Fibroblast of lung (primary cell): ENCODE measurements at places on chromosomes 12 and 14.
A peak's percentile ranks its signal among the peaks of the same experiment; 100 is the strongest.

DNA sequence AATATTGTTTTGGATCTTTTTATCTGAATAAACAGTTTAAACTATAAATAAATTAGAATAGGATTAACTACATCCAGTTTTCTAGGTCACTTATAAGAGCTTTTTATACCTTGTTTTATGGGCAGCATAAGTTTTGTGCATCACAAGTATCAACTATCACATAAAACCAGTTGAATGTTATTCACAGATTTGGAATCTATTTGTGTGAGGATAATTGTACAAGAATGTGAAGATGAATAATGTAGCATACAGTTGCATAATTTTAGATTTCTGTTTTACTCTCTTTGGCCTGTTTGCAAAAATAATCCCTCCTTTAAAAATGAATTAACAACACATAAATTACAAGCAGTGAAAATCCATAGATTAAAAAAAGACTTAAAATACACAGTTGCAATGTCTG lies 88.8 kb downstream of the SCFD1 start:
- no peak overlapping the region for H3K27ac ChIP-seq
- DNase-seq, result no peak
- no peak overlapping the region for H3K4me3 ChIP-seq
- H3K27me3 ChIP-seq, result no peaks in the 10 kb centered on the region
- H3K36me3 ChIP-seq, result peaks cover 2% of the 10 kb centered on the region

- H3K27me3 ChIP-seq, result no peaks in the 10 kb centered on the region
- no peak overlapping the region for H3K4me3 ChIP-seq
- no peaks in the 10 kb centered on the region for H3K36me3 ChIP-seq
- no peak for DNase-seq
- no peaks in the 10 kb centered on the region for H3K4me1 ChIP-seq
Measured at GRCh38 chr14:105283899-105284298, 16.9 kb downstream of the BRF1 start.

DNA sequence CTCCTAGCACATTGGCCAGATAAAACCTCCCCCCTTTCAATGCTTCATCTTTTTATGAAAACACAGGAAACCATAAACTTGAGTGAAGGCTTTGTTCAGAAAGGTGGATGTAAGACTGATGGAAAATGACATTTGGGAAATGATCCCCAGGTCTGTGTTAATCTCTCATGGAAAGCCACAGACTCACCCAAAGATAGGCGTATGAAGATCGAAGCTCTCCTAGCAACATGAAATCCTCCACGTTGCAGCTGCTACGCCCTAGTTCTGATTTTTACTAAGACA lies 63.4 kb upstream of the PTGR2 start:
- H3K36me3 ChIP-seq, result no peaks in the 10 kb centered on the region
- no peaks in the 10 kb centered on the region for H3K27me3 ChIP-seq
- H3K4me3 ChIP-seq, result no peak overlapping the region
- peak overlapping the region; percentile 97 for H3K27ac ChIP-seq

DNA sequence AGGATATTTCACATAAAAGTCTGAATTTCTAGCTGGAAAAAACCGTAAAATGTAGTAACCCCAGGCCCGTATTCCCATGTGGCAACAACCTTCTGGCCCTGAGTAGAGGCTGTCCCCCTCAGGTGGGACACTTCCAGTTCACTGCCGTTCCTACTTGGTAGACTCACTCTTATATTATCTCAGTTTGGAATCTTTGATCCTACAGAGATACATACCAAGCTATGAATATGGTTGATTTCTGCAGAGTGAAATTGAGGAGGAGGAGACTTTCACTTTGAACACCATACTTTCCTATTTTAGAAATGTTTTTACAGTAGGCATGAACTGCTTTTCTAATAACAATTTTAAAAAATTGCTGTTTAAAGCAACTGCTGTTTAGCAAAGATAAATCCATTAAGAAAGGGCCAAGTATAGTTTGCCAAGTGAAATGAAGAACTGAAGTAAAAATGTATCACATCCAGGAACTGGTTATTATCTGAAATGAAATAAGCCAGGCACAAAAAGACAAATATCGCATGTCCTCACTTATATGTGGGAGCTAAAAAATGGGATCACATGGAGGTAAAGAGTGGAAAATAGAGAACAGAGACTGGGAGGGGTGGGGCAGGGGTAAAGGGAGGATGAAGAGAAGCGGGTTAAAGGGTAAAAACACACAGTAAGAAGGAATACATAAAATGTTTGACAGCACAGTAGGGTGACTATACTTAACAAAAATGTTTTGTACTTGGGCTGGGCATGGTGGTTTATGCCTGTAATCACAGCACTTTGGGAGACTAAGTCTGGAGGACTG lies 92.8 kb upstream of the METAP2 start:
- no peak overlapping the region for H3K4me3 ChIP-seq
- no peak overlapping the region for H3K27ac ChIP-seq
- peak; percentile 17 for DNase-seq
- no peaks in the 10 kb centered on the region for H3K36me3 ChIP-seq

- H3K27me3 ChIP-seq, result no peaks in the 10 kb centered on the region
- DNase-seq, result no peak
- peaks cover 37% of the 10 kb centered on the region for H3K36me3 ChIP-seq
- H3K4me3 ChIP-seq, result no peak overlapping the region
Measured at GRCh38 chr14:103132381-103133209, 9.3 kb downstream of the TNFAIP2 start.

- peak; percentile 78 for DNase-seq
- H3K27ac ChIP-seq, result no peak overlapping the region
- H3K27me3 ChIP-seq, result no peaks in the 10 kb centered on the region
- H3K4me1 ChIP-seq, result peaks cover 21% of the 10 kb centered on the region
- H3K36me3 ChIP-seq, result no peaks in the 10 kb centered on the region
Measured at GRCh38 chr12:6097411-6097810, 27.1 kb downstream of the VWF start.

DNA sequence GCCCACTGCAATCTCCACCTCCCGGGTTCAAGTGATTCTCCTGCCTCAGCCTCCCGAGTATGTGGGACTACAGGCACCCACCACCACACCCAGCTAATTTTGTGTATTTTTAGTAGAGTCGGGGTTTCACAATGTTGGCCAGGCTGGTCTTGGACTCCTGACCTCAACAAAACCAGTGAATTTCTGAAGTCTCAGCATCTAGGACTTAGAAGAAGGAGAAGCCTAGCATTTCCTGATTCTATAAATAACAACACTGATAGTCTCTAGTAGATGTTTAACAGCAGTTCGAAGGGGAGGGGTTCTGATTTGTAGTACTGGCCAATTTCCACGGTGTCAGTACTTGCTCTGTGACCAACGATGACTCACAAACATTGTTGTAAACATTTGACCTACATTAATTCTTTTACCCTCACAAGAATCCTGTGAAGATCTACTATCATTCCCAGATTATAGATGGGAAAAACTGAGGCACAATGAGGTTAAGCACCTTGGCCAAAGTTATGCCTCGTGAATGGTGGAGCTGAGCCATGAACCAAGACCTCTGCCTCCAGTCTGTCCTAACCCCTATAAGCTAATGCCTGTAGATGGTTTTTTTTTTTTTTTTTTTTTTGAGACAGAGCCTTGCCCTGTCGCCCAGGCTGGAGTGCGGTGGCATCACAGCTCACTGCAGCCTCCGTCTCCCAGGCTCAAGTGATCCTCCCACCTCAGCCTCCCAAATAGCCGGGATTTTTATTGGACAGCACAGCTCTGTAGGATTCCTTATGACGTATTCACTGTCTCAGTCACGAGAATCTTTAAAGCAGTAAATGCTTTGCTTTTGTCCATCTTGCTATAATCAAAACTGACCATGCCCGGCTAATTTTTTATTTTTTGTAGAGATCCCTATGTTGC lies 5.2 kb downstream of the P2RX4 start:
- no peaks in the 10 kb centered on the region for H3K27me3 ChIP-seq
- no peak overlapping the region for H3K4me3 ChIP-seq
- H3K27ac ChIP-seq, result peak overlapping the region; percentile 62
- peak; percentile 87 for DNase-seq
- H3K4me1 ChIP-seq, result peaks cover 9% of the 10 kb centered on the region

DNA sequence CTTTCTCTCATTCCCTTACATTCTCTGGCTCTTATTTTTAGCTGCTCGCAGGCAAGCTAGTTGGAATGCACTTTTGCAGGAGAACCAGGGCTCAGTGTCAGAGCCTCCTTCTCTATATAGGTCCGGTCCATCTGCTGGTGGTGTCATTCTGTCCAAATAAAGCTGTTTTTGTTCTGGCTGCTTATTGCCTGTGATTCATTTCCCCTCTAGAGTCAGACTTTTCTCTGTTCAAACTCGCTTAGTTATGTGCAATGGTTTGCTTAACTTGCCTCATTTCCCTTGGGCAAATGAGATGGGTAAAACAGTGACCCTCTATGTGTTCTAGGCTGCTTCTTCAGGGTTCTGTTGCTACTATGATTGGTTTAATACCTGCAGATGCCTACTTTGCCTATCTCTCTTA lies 2.9 kb downstream of the SMARCD1 start:
- peak overlapping the region; percentile 9 for H3K27ac ChIP-seq
- no peaks in the 10 kb centered on the region for H3K27me3 ChIP-seq
- peak; percentile 57 for DNase-seq
- H3K4me1 ChIP-seq, result peaks cover 6% of the 10 kb centered on the region
- H3K4me3 ChIP-seq, result no peak overlapping the region

DNA sequence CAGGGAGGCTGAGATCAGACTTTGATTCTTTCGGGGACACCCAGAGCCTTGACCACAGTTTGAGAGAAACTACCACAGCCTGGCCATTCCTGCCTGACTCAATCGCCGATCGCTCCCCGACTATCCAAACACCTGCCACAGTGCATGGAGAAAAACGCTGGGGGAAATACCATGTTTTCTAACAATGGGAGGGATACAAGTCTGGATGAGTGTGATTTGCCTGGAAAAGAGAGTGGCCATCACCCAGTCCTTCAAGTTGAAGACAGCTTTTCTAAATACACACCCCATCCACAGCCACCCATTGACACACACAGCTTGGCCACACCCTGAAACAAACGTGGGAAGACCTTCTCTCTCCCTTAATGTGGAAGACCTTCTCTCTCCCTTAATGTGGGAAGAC lies 6.7 kb upstream of the VASH1 start:
- H3K36me3 ChIP-seq, result no peaks in the 10 kb centered on the region
- H3K27ac ChIP-seq, result no peak overlapping the region
- no peak overlapping the region for H3K4me3 ChIP-seq
- no peaks in the 10 kb centered on the region for H3K4me1 ChIP-seq
- peaks cover 3% of the 10 kb centered on the region for H3K27me3 ChIP-seq

GRCh38 chr14:58026967-58027366 lies 125.0 kb downstream of the ARMH4 start:
- DNase-seq, result no peak
- no peaks in the 10 kb centered on the region for H3K27me3 ChIP-seq
- H3K27ac ChIP-seq, result no peak overlapping the region

- no peak overlapping the region for H3K27ac ChIP-seq
- no peak overlapping the region for H3K4me3 ChIP-seq
- no peaks in the 10 kb centered on the region for H3K36me3 ChIP-seq
- DNase-seq, result no peak
- no peaks in the 10 kb centered on the region for H3K4me1 ChIP-seq
- no peaks in the 10 kb centered on the region for H3K27me3 ChIP-seq
Measured at GRCh38 chr14:95038521-95039250, 118.6 kb downstream of the DICER1 start.

GRCh38 chr12:3604286-3604685 lies 113.3 kb downstream of the PRMT8 start:
- DNase-seq, result no peak
- H3K36me3 ChIP-seq, result no peaks in the 10 kb centered on the region
- no peak overlapping the region for H3K27ac ChIP-seq
- H3K4me3 ChIP-seq, result no peak overlapping the region
- H3K4me1 ChIP-seq, result no peaks in the 10 kb centered on the region
- H3K27me3 ChIP-seq, result peaks cover 3% of the 10 kb centered on the region

GRCh38 chr12:65311260-65311659 lies 32.8 kb downstream of the MSRB3 start:
- no peaks in the 10 kb centered on the region for H3K36me3 ChIP-seq
- H3K27ac ChIP-seq, result no peak overlapping the region
- DNase-seq, result no peak
- H3K4me1 ChIP-seq, result peaks cover 10% of the 10 kb centered on the region

DNA sequence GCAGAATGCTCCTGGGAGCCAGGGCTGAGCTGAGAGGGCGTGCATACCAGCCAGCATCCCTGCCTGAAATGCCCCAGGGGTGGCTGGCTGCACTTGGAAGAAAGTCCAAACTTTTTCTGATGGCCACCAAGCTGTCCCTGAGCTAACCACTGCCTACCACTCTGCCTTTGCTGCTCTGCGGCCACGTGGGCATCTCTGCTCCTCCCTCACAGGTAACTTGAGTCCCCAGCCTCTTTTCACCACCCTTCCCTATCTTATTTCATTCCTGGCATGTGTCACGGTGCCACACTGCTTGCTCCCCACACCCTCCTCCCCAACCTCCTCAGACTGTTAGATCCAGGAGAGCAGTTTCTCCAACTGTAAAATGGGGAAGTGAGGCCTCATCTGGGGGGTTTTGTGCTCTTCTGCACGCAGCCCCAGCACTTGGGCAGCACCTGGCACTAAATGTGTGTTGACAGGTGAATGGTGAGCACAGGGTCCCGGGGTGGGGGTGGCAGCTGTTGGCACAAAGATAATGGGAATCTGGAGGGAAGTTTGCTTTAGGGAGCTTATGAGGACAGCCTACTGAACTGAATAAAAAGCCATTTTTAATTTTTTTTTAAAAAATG lies 113.0 kb downstream of the GLT1D1 start:
- H3K4me3 ChIP-seq, result no peak overlapping the region
- H3K4me1 ChIP-seq, result no peaks in the 10 kb centered on the region
- H3K27ac ChIP-seq, result no peak overlapping the region
- no peak for DNase-seq
- no peaks in the 10 kb centered on the region for H3K27me3 ChIP-seq
- H3K36me3 ChIP-seq, result no peaks in the 10 kb centered on the region

- no peaks in the 10 kb centered on the region for H3K4me1 ChIP-seq
- H3K27ac ChIP-seq, result no peak overlapping the region
- no peaks in the 10 kb centered on the region for H3K36me3 ChIP-seq
- no peaks in the 10 kb centered on the region for H3K27me3 ChIP-seq
Measured at GRCh38 chr12:49388682-49389386, 21.6 kb downstream of the SPATS2 start.

DNA sequence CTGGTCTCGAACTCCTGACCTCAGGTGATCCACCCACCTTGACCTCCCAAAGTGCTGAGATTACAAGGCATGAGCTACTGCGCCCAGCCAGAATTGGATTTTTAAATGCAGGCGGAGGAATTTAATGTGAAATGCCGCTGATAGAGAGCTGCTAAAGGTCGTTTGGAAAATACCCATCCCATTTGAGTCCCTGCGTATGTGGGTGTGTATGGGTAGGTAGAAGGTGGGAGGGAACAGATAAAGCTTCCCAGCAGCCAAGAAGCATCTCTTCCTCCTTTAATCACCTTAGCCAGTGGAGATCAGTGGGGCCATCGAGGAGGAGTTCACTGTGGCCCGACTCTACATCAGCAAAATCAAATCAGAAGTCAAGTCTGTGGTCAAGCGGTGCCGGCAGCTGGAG lies 16.2 kb upstream of the PIP4K2C start:
- no peaks in the 10 kb centered on the region for H3K36me3 ChIP-seq
- no peak overlapping the region for H3K27ac ChIP-seq
- no peak overlapping the region for H3K4me3 ChIP-seq
- H3K27me3 ChIP-seq, result no peaks in the 10 kb centered on the region
- DNase-seq, result no peak

GRCh38 chr14:85190251-85190650 lies 339.7 kb upstream of the FLRT2 start:
- H3K27me3 ChIP-seq, result no peaks in the 10 kb centered on the region
- no peaks in the 10 kb centered on the region for H3K4me1 ChIP-seq
- no peak overlapping the region for H3K4me3 ChIP-seq
- H3K36me3 ChIP-seq, result no peaks in the 10 kb centered on the region
- no peak overlapping the region for H3K27ac ChIP-seq
